SK-N-SH (cell line): ENCODE measurements at places on chromosomes 12 and 14.

DNA sequence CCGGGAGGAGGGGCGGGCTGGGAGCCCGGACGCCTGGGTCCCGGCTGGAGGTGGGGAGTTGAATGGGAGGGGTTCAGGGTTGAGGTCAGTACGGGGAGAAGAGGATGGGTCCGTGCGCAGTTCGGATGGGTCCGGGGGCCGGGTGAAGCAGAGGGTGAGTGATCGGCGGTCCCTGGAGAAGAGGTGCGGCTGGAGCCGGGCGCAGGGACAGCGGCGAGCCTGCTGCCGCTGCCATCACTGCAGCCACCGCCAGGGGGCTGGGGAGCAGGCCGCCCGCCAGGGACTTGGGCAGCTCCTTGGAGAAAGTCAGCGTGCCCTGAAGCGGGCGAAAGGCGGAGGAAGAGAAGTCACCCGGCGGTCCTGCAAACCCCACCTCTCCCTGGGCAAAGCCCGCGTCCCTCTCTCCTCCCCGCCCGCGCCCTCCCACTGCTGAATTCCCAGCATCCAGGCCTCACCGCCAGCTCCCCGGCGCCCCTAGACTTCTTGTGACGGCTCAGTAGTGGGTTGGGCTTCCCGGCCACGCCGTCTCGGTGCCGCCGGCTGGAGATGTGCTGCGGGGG is 6.0 kb upstream of the GPR84 start:
- peak; percentile 84 for DNase-seq

DNA sequence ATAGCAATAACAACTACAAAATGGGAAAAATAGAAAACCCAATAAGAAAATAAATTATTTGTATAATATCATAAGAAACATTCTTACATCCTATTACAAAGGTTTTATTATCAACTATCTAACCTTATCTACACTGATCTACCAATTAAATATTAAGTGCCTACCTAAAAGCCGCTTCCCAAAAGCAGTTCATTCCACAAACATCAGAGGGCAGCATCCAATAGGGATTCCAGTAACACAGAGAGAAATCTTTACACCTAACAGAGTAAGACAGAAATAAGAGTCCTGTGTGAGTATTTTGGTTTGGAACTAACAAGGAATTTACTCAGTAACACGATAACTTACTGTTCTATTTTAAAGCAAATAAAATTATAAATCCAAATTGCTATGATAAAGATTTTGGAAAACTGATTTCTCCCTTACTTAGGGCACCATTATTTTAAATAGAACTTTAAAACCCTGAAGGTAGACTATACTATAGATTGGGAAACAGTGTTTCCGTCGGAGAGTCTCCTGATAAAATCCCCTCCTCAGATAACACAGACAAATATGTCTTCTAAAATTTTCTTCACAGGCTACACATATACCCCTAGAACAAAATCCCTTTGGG is 15.0 kb downstream of the GXYLT1 start:
- DNase-seq, result peak; percentile 54

GRCh38 chr14:61540931-61541330 is 154.4 kb upstream of the HIF1A start:
- DNase-seq, result no peak

GRCh38 chr12:26153421-26154154 is 28.8 kb upstream of the BHLHE41 start:
- no peak for DNase-seq

GRCh38 chr12:130044991-130045621 is 117.2 kb upstream of the FZD10 start:
- no peak for DNase-seq

DNA sequence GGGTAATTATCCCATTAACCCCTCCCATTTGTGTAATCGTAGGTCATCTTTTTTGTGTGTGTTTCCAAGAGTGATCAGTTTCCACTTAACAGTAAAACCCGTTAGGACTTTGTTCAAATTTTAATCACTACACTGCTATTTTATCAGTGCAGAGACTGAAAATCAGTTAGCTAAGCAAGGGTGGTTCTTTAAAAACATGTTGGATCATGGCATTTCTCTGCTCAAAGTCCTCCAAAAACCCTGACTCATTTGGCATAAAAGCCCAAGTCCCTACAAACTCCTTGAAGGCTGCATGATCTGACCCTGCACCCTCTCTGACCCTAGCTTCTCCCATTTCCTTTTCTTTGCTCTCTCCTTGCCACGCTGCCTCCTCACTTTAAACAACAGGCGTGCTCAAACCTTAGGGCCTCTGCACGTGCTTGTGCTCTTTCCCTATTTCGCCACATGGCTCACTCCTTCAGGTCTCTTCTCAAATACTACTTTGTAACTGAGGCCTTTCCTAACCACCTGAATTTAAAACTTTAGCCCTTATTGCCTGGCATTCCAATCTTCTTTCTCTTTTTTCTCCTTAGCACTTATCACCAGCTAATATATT is 13.2 kb upstream of the OVCH1 start:
- no peak for DNase-seq

DNA sequence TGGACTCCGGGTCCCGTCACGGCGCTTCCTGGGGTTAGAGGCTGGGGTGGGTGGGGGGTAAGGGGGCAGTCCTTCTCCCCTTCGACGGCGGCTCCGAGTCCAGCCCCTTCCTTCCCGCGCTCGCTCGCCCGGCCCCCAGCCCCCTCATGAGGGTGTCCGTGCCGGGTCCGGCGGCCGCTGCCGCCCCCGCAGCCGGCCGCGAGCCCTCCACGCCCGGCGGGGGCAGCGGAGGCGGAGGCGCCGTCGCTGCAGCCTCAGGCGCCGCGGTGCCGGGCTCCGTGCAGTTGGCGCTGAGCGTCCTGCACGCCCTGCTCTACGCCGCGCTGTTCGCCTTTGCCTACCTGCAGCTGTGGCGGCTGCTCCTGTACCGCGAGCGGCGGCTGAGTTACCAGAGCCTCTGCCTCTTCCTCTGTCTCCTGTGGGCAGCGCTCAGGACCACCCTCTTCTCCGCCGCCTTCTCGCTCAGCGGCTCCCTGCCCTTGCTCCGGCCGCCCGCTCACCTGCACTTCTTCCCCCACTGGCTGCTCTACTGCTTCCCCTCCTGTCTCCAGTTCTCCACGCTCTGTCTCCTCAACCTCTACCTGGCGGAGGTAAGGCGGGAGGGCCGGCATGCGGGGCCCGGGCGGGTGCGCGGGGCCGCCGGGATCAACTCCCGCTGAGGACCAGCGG is 500 bp downstream of the GPR137C start:
- DNase-seq, result no peak

DNA sequence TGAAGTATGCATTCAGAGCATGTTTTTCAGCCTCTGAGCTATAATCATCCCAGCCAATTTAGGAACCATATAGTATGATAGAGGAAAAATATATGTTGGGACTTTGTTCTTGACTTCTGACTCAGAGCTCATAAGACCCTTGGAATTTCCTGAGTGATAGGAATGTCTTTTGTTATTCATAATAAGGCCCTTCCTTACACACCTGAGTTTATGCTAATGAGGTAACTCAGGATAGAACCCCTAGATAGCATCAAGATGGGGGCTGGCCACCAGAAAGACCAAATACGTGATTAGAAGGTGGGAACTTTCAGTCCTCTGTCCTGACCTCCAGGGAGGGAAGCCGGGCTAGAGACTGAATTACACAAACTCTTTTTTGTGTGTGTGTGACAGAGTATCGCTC is 32.4 kb upstream of the PLEK2 start:
- no peak for DNase-seq

DNA sequence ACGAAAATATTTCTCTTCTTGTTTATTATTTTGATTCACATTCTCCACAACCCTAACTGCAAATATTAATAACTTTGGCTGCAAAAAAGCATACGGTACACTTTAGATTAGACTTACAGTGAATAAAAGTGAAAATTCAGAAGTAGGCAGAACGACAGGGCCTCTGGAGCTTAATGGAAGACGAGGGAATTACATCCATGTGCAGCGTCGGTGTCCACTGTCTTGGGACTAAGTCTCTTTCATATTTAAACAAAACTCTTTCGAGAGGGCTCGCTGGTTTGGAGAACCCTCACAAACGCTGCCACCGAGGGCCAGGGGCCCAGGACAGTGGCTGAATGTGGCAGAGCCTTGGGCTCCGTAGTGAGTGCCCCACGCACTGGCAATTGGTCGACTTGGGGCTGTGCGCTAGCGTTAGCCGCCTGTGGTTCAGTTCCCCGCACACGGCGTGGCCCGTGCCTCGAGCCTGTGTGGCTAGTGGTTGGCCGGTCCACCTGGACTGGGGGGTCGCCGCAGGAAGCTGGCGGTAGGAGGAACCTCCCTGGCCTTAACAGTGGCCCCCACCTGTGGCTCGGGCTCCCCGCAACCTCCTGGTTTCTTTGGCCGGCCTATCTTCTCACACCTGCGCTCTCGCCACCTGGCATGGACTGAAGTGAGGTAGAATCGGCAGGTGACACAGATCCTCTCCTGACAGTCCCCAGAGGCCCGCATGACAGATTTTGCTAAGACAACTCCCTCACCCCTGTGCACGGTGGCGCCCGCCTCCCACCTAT is 739 bp upstream of the PAX9 start:
- no peak for DNase-seq

DNA sequence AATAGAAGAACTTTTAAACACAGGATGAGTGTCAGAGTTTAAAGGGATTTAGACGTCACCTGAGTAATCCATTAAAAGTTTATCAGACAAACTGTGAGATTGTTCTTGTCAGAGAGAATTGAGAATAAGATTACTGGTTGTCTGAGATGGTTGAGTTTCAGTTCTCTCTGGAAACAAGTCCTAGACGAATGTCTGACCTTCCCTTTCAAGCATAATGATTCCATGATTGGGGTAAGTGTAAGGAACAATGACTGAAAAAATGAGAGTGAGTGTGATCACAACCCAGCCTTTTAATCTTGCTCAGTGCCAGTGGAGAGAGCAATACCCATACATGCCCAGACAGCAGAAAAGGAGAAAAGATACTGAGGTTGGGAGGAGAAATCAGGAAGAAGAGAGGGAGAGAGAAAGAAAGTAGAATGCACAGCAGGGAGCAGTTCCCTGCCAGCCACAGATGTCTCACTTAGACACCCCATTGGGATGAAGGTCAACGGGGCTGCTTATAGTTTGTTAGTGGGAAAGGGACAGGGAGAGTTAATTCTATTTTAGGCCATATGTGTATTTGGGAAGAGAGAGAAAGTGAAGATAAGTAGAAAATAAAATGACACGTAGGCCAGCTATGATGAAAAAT is 4.3 kb downstream of the GRIP1 start:
- no peak for DNase-seq

DNA sequence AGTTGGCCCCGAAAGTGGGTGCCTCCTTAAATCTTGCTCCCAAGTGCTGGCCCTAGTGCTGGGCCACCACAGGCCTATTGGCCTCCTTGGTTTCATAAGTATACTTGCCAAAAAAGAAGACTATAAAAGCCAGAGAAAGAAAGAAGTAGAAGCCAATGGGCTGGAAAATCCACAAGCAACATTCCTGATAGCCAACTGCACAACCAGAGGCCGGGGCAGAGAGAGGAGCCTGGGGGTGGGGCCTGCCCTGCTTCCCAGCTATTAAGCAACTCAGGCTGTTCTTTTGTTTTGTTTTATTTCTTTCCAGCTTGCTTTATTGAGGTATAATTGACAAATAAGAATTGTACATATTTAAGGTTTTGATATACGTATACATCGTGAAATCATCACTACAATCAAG is 177.2 kb upstream of the NTF3 start:
- DNase-seq, result no peak

GRCh38 chr14:61537563-61538463 is 157.5 kb upstream of the HIF1A start:
- no peak for DNase-seq

- peak; percentile 83 for DNase-seq
Measured at GRCh38 chr12:106147956-106148355, 9.2 kb upstream of the NUAK1 start.

DNA sequence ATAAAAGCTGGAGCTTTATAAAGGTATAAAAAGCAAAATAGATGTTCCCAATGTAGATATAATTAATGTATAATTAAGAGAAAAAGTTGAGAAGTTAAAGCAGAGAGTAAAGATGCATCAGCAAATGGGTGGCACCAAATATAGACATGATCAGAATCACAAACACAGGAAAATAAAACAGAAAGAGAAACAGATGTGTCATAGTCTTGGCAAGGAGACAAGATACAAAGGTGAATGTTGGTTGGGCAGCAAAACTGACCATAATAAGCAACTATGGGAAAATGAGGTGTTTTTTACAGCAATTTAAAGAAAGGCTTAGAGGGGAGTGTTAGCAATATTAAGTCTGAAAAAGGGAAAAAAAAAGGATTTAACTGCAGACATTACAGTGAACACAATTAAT is 135.4 kb upstream of the CLEC14A start:
- DNase-seq, result no peak

DNA sequence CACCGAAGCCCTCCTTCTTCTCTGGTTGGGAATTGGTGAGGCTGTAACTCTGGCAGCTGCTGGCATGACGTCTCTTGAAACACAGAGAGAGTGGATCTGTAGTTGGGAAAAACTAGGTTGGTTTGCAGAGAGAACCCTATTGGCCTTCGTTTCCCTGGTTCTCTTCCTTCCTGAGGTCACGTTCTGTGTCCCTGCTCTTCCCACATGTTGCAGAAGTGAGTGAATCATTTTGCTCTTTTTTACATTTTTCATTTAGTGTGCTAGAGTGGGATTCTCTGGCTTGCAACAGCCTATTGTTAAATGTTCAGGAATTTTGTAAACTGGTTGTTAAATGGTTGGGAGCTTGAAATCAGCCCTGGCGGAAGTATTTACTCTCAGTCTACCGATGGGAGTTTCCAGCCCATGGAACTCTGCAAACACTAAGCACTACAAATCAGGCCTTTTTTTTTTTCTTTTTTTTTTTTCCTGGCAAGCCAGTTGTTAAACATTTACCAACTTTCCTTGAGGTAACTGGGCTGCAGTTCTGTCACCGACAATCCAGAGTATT is 26.8 kb upstream of the CKAP4 start:
- no peak for DNase-seq

DNA sequence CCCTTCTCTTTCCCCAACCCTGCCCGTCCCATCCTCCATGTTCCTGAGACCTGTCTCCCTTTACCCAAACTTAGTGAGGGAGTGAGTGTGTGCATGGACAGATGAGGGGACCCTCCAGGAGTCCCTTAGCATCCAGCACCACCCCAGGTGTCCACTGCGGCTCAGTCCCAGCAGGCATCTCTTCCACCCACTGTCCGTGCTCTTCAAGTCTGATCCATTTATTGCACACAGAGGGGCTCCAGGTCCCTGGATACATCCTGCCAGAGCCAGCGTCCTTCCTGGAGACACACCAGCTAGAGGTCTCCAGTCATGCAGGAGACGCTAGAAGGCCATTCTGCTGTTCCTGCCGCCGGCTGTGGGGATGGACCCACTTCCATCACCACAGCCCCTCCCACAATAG is 239.2 kb downstream of the ADGRD1 start:
- no peak for DNase-seq

GRCh38 chr14:105046891-105047282 is 18.3 kb downstream of the GPR132 start:
- DNase-seq, result no peak

DNA sequence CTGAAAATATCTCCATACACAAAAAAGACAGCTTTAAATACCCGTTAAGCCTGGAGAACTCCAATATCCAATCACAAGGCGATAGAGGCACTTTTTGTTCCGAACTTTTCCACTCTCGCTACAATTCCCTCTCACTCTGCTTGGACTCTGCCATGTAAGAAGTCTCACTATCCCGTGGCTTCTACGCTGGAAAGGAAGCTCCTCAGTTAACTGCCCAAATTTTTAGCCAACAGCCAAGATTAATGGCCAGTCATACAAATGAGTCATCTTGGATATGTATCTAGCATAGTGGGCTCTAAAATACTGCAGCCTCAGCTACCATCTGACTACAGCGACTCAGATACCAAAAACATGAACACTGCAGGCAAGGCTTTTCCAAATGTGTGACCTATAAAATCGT is 45.5 kb upstream of the RERGL start:
- no peak for DNase-seq
